ENCODE measurements at places on chromosomes 3 and 15.

DNA sequence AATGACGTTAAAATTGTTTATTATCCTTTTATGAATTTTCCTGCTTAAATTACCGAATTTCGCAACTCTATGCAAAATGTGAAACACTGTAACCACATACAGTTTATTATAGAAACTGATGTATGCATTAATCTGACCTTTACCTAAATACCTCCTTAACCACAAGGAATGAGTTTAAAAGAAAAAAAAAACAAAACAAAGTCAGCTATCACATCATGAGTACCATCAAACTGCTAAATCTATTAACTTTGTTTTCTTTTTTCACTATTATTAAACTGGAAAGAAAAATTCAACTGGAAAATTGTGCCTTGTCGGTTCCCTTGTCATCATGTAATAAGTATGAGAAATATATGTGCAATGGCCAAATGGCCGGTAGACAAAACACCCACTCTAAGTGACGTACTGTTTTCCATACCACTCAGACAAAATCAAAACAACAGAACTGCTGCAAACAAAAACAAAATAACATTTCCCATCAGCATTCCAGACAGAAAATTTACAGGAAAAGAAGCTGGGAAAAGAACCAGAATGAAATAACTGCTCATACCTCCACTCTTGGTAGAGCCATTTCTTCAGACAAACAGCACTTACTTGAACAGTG lies 415.3 kb downstream of the FOXP1 start:
- DNase-seq: no peak

DNA sequence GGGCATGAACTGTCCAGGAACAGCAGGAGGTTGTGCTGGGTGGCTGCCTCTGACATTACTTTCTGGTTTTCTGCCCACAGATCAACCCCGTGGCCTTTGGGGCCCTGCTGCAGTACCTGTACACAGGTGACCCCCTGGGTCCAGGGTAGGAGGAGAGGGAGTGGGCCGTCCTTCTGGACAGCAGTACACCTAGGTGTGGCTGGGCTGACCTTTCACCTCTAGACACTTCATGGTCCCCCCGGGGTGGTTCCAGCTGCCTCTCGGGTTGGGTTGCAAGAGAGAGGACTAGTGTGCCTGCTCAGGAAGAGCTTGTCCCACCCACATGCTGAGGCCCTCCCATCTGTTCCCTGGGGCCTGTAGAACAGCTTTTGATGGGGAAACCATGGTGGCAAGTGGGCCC lies 3.7 kb downstream of the ABTB1 start:
- DNase-seq: no peak

- no peak for DNase-seq
Observed at GRCh38 chr15:29704950-29705597, 117.2 kb downstream of the TJP1 start.

DNA sequence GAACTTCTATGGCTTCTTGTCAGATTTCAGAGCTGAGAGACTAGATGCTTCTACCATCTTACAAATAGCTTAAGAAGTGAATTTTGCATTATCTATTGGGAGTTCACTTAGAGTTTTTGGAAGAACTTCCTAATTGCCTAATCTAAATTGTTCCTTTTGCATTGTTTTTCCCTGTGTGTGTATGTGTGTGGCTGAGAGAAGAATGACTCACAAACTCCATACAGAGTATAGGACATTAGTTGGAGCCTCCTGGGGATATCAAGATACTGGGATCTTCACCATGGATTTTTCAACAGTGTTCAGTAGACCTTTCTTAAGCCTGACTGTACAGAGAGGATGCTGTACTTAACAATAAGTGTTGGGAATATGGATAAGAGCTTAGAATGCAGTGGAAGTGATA lies 10.9 kb downstream of the TLNRD1 start:
- no peak for DNase-seq

DNA sequence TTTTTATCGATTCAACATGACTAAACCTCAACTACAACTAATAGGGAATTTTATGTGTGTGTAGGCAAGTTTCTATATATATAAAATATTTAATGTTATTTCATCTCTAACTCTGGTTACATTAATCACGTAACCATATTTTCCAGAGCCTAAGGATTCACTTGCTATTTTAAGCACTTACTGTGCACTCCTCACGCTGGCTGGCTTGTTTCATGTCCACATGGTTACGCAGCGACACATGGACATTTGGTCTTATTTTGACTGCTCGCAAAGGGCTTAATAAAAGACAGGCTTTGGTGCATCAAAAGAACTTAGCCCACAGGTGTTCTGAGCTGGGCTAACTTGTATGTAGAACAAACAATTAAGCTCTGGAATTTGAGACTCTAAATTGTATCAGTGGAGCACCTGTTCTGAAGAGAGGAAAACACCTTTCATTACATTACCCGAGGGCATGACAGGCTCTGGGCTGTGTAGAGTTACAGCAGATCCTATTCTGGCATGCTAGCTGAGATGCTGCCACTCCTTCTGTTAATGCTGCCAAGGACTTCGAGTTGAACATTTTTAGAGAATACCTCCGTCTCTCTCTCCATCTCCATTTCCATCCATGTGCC lies 130.0 kb upstream of the NR2F2 start:
- DNase-seq: no peak

GRCh38 chr3:25349095-25349494 lies 79.0 kb upstream of the RARB start:
- no peak for DNase-seq

GRCh38 chr15:83198476-83198875 lies 9.1 kb downstream of the HDGFL3 start:
- DNase-seq: no peak

- no peak for DNase-seq
Observed at GRCh38 chr3:155525324-155525833, 219.5 kb downstream of the PLCH1 start.

DNA sequence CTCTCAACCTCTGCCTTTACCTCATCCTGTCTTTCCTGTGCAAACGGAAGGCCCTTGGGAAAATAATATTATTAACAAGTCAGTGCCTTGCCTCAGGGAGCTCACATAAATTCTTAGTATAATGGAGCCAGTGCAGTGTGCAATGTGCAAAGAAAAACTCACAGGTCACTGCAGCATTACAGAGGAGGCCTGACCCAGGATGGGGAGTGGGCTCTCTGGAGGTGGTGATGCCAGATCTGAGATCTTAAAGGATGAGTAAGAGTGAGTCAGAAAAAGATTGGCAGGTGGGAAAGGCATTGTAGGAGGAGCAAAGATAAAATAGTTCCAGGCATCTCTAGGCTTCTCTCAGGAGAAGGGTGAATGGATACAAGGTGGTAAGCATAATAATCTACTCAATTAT lies 185.6 kb upstream of the ADAMTS9 start:
- DNase-seq: no peak

All from CD4-positive, alpha-beta T cell (primary cell).